Mesendoderm (in vitro differentiated cells): ENCODE measurements at places on chromosomes 5 and 9.
A peak's percentile ranks its signal among the peaks of the same experiment; 100 is the strongest.

GRCh38 chr5:123119334-123119986 is 30.4 kb downstream of the PRDM6 start:
- DNase-seq = peak; percentile 98

DNA sequence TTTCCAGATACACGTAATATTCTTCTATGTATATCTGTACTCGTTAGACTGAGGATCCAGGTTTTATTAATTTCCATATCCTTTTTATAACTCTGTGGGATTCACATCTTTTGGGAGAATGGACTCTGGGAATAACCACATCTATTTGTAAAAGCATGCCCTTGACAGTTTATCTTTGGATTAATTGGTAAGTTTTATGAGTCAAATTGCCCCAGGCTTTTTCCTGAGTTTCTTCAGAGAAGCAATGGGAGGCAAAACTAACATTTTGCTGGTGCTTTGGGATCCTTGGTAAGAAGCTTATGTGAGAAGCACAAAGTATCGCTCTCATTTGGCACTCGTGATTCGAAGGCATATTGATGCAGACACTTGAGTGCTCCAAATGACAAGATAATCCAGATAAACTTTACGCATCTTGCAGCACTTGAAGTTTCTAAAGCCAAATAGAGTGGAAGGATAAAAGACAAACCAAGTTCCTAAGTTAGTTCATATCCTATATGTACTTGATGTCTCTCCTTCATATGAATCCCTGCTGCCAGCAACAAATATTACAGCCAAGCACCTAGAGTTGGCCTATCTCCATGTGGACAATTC is 324.7 kb downstream of the TLE4 start:
- no peak for DNase-seq

GRCh38 chr5:122565331-122565730 is 209.5 kb upstream of the SNX2 start:
- peak; percentile 57 for DNase-seq

DNA sequence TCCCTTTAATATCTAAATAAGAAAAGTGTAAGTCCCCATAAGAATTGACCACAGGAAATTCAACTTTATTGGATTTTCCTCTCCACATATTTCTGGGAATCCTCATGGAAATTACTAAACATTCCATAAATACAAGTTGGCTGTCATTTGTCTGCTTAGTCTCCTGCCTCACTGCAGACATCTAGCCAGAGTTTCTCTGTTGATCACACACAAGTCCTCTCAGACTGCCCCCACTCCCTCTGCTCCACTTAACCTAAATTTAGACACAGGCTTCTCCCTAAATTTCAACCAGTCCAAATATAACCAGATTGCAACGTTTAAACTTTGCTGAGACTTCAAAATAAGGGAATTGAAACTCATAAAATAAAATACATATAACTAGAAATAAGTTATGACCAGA is 982.1 kb downstream of the DTWD2 start:
- no peak for DNase-seq

GRCh38 chr5:31319335-31319734 is 125.8 kb downstream of the CDH6 start:
- no peak for DNase-seq

DNA sequence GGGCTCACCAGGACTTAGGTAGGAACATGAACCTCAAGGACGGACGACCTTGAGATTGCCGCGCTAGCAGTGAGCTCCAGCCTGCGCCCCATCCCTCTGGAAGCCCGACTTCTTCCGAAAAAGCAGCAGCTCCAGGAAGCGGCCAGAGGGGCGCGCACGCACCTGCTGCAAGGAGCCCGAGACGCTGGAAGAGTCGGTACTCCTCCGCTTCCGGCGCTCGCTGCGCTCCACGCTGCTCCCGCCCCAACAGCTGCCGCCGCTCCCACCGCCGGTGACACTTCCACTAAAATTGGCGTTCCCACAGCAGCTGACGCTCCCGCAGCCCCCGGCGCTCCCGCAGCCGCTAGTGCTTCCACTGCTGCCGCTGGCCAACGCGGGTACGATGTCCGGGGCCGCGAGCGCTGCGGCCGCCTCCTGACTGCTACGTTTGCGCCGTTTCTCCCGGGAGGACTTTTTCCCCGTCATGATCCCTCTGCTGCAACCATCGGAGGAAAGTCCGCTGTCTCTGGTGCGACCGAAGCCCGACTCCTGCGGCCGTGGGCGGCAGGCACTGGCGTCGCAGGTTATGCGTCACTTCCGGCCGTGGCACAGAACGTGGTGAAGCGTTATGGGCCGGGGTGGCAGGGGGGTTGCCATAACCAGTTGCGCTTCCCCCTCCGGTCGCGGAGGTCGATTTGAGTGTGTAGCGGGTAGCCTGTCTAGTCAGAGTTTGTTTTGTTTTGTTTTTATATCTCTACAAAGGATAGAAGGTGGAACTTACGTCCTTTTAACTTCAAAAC is at the start of gene CAAP1:
Gene CAAP1 (minus strand): TSS at position 552 of the 779 bp plus-strand sequence. CDS start 87 bp downstream, at position 465.
- peak; percentile 96 for DNase-seq
